Neural progenitor cell (in vitro differentiated cells): ENCODE measurements at places on chromosomes 1 and 21.

DNA sequence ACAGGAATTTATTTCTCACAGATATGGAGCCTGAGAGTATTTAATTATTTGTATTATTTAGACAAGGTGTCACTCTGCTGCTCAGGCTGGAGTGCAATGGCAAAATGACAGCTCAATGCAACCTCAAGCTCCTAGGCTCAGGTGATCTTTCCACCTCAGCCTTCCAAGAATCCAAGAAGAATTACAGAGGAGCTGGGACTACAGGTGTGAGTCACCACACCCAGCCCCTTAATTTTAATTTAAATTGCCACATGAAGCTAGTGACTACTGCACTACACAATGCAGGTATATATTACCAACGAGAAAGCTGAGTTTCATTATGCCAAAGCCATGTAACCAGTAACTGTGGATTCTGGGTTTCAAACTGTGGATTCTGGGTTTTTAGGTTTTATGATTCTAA, 2.1 kb downstream of the KHDC4 start:
- DNase-seq = no peak

GRCh38 chr21:46319186-46319585, 4.5 kb downstream of the C21orf58 start:
- no peak for DNase-seq

DNA sequence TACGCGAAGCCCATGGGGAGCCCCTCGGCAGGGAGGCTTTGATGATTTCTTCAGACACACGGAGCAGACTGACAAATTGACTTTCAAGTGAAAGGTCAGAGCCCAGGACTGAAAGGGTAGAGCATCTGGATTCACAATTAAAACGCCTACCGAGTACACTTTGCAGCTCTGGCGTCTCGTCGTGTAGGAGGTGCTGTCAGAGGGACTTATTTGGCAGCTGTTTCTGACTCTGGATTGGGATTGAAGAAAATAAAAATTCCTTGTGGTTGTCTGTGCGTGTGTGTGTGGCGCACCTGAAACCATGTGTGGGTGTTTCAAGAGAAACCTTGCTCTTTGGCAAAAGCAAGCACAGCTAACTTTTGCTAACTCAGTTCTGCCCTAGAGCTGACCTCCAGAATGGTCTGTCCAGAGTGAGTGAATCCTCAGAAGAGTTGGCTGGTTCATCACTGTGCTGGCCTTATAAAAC, 348.7 kb downstream of the HLX start:
- DNase-seq = no peak

GRCh38 chr21:44763050-44763378, 38.6 kb downstream of the UBE2G2 start:
- DNase-seq = no peak

DNA sequence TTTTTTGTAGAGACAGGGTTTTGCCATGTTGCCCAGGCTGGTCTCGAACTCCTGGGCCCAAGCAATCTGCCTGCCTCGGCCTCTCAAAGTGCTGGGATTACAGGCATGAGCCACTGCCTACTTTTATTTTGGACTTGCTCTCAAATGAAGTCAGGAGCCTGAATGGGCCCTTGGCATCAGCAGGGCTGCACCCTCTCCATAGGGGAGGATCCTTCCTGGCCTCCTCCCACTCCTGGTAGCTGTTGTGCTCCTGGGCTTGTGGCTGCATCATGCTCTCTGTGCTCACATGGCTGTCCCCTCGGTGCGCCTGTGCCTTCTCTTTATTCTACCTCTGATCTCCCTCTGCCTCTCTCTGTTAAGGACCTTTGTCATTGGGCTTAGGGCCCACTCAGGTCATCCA, 46.4 kb upstream of the DISP3 start:
- no peak for DNase-seq

GRCh38 chr1:153567621-153568366, 2.1 kb upstream of the S100A2 start:
- DNase-seq = peak; percentile 39
